ENCODE measurements at places on chromosomes 11 and 22. TPM values are rescaled to one million over a fixed set of nuclear protein-coding genes. Genes with fewer than 3 reads are reported as not detected.

Gene CDON
- total RNA-seq, result 17.8 TPM

Gene BIK
- total RNA-seq, result not detected

Gene C22orf23
- total RNA-seq, result 0.12 TPM

Gene XKR3
- 0.05 TPM for total RNA-seq

Gene NXPE4
- total RNA-seq, result not detected

Gene CD3D
- total RNA-seq, result not detected

Gene CHRM1
- not detected for total RNA-seq

Gene TRPC6
- 0.06 TPM for total RNA-seq

Gene NLRP14
- total RNA-seq, result not detected

Gene TRIM48
- not detected for total RNA-seq

Gene GGTLC3
- total RNA-seq, result not detected

Gene OR4S1
- total RNA-seq, result not detected
